ENCODE measurements at places on chromosomes 5 and 9.

DNA sequence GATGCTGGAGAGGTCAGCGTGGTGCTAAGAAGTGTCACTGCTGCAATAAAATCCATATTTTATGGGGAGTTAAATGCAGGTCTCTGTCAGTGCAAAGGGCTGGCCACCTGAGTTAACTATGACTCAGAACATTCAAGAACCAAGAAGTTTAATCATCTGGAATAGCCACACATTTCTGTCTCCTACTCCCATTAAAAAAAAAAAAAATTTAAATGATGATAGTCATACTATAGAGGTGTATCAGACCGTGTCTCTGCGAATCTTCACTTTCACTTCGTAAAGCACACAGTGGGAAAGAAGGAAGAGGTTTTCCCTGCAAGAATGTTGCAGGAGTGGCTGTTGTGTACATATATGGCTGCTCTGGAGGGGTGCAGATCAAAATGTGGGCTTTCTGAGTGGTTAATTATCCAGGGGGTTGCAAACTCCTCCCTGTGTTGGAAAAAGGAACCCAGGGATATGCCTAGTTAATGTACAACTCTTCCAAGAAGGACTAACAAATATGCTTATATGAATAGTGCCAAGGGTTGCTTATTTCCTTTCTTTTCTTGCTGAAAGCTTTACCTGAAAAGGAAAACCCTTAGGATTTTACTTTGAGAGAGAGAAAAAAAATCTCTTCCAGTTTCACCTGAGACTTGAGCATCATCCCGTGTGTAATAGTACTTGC, 1.5 kb downstream of the CDH6 start:
- DNase-seq = no peak

DNA sequence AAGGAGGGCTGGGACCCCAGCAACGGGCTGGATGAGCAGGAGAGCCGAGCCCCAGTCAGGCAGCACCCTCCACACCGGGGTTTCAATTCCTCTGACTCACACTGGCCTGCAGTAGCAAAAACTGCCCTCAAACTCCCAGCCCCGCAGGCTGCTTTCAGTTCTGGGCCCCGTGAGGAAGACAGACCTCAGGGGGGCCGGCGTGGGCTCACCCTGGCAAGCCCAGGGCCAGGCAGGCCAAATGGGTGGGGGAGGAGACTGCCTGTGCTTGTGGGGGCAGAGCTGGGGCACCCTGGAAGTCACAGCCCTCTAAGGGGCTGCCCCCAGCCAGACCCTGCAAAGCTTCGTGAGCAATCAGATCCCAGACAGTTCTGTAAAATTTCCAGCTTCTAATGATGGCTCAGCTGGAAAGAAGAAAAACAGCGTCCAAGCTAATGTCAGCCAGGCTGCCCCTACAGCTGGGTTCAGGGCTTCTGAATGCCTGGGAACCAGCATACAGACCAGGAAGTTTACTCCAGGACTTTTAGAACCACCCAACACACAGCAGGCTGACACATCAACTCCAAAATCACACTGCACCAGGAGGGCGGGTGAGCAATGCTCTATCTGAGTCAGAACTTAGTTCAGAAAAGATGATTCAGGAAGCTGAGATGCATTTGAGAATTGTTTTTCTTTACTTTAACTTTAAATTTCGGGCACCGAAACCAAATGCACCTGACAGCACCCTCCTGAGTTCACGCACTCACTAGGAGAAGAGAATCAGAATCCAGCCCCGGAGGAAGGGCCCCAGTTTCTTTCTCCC, 34.7 kb downstream of the LPCAT1 start:
- DNase-seq = peak; percentile 65

GRCh38 chr5:94884311-94884710, 265.8 kb downstream of the SLF1 start:
- no peak for DNase-seq

DNA sequence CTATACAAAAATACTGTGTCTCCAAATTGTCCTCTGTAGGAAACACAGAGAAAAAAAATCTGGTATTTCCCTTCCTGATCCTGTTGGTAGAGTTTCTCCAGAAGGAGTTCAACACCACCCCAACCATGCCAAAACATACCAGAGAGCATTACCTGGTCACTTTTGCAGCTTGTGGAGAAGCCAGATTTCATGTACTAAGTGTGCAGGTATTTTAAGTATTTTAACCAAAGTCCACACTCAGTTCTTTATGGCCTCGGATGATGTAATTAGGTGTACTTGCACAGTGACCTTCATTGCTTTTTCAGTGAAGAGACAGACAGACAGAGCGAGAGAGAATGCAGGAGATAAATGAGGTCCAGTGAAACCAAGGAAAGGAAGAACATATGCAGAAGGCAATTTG, 2046.8 kb upstream of the CDH9 start:
- DNase-seq = no peak

- no peak for DNase-seq
Observed at GRCh38 chr9:96164268-96164683, 137.7 kb downstream of the HSD17B3 start.

- DNase-seq = no peak
Observed at GRCh38 chr5:2251751-2252150, 369.0 kb upstream of the IRX4 start.

- DNase-seq = no peak
Observed at GRCh38 chr5:93601071-93601801, 18.2 kb downstream of the NR2F1 start.

GRCh38 chr5:150401076-150401375, 11.7 kb downstream of the CD74 start:
- no peak for DNase-seq

- DNase-seq = no peak
Observed at GRCh38 chr5:44401611-44402010, 12.4 kb upstream of the FGF10 start.

DNA sequence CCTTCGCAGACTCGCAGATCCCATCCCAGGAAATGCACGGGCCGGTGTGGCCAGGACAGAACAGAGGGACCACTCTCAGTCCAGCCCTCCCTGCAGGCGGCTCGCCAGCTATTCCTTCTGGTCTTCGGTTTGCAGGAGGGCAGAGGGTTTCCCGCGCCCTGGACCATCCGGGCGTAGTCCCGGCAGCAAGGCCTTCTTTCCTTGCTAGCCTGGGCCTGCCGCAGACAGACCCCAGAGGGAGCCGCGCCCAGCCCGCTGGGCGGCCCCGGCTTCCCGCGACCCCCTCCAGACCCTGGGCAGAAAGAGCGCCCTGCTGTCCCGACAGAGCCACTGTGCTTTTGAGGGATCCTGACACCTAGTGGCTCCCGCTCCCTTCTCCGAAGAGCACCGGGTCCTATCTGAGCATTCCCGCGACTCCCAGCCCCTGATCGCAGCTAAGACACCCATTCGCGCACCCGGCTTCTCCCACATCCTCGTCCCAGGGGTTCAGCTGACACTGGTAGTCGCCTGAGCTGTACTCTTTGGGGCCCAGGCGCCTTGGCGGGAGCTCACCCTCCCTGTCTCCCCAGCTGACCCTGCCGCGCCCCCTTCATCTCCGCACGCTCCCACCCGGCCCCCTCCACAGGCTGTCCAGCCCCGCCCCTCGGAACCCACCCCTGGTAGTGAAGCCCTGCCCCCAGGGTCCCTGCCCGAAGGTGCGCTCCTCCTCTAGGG, 1.1 kb downstream of the CFAP90 start:
- DNase-seq = no peak

DNA sequence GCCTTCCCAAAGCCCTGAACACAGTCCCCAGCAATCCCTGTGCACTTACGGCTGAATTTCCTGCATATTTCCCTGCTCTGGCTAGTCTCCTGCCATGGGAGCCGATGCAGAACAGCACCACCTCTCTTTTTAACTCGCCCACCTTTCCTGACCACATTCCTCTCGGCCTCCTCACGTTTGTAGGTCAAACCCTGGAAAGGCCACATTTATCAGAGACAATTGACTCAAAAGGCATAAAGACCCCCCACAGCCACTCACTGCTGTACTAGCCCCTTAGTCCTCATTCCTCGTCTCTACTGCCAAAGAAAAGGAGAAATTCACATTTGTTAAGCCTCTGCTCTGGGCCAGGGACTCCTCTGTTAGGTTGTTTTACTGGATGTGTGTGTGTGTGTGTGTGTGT, 43.6 kb downstream of the ENC1 start:
- DNase-seq = no peak

GRCh38 chr5:175494264-175495183, 16.2 kb downstream of the SFXN1 start:
- no peak for DNase-seq

DNA sequence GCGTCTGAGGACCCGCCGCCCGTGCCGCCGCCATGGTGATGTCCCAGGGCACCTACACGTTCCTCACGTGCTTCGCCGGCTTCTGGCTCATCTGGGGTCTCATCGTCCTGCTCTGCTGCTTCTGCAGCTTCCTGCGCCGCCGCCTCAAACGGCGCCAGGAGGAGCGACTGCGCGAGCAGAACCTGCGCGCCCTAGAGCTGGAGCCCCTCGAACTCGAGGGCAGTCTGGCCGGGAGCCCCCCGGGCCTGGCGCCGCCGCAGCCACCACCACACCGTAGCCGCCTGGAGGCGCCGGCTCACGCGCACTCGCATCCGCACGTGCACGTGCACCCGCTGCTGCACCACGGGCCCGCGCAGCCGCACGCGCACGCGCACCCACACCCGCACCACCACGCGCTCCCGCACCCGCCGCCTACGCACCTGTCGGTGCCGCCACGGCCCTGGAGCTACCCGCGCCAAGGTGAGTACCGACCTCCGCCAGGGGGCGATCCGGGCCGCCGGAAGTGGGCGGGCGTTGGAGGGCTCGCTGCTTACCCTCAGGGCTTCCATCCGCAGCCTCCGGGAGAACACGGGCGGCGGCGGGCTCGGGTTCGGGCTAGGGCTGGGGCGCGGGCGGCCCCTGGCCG, 8.5 kb downstream of the PRR7 start:
- DNase-seq = peak; percentile 96

GRCh38 chr5:22910523-22910922, 57.4 kb upstream of the CDH12 start:
- DNase-seq = no peak

DNA sequence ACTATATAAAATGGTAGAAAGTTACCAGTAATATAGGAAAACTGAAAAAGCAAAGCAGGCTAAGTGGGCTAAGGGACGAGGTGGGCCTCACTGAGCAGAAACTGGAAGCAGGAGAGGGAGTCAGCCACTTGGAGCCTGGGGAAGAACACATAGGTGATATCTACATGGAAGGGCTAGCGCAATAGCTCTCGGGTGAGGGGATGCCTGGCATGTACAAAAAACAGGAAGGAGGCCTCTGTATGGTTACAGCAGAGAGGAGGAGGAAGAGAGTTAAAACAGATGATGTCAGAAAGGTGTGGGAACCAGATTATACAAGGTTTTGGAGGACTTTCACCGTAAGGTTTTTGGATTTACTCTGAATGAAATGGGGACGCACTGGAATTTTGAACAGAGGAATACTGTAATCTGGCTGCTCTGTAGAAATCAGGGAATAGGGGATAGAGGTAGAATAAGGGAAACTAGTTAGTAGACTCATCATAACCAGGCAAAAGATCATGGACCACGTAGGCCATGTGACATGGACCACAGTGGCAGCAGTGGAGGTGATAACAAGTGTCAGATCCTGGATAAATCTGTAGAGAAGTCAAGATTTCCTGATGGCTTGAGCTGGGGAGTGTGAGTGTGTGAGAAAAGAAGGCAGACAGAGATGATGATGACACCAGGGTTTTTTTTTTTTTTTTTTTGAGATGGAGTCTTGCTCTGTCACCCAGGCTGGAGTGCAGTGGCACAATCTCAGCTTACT, 52.5 kb downstream of the FNBP1 start:
- no peak for DNase-seq

- no peak for DNase-seq
Observed at GRCh38 chr9:124562328-124562727, 55.1 kb upstream of the NR5A1 start.

Measured in activated T-cell treated with anti-CD3 and anti-CD28 coated beads, Interleukin-2, amount 50 U/mL, for 72 hours (primary cell).